ENCODE measurements at places on chromosomes 3 and 15.
A peak's percentile ranks its signal among the peaks of the same experiment; 100 is the strongest.

- DNase-seq = no peak
These were observed 84.0 kb downstream of the CHD2 start for GRCh38 chr15:92984161-92984560.

DNA sequence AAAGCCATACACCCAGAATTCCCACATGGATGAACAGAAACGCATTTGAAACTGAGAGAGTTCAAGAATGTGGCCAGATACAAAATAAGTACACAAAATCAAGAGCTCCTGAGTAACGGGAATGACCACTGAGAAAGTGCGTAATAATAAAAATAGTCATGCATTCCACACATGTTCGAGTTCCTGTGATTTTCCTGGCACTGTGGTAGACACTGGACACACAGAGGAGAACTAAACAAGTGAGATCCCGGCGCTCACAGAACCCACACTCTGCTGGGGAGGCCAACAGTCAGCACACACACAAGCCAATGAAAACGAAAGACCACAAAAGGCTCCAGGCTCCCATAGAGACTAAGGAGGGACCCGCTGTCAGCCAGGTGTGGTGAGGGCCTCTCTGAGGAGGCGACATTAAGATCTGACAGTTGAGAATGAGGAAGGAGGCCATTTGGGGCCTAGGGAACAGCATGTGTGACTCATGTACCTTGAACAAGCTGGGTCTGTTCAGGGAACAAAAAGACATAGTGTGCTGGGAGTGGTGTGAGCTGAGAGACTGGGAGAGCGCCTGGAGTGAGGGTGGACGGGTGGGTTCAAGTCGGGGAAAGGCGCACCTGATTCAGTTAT, 5.1 kb downstream of the FAM107A start:
- no peak for DNase-seq

DNA sequence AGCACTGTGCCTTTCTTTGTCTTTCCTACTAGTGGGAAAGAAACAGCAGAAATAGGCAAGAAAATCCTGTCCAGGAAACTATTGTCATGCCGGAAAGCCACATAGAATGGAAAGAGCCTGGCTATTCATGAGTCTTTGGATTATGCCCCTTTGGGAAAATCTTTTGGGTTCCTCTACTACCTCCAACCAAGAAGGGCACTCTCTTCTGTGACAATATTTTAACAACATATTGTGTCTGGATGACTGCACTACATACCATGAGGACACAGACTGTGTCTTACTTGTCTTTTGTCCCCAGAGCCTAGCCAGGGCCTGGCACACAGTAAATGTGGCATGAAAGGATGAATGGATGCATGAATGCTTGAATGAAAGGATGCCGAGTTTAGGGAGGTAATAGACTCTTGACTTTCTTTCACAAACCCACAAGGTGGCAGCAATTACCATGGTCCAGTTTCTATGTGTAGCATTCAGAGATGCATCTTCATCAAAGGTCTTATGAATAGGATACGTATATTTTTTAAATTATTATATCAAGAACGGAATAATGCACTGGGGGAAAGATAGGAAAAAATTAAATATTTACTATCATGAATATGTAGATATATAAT, 30.3 kb downstream of the ARL14 start:
- peak; percentile 77 for DNase-seq

GRCh38 chr3:149277331-149277813, 55.7 kb upstream of the CP start:
- no peak for DNase-seq

DNA sequence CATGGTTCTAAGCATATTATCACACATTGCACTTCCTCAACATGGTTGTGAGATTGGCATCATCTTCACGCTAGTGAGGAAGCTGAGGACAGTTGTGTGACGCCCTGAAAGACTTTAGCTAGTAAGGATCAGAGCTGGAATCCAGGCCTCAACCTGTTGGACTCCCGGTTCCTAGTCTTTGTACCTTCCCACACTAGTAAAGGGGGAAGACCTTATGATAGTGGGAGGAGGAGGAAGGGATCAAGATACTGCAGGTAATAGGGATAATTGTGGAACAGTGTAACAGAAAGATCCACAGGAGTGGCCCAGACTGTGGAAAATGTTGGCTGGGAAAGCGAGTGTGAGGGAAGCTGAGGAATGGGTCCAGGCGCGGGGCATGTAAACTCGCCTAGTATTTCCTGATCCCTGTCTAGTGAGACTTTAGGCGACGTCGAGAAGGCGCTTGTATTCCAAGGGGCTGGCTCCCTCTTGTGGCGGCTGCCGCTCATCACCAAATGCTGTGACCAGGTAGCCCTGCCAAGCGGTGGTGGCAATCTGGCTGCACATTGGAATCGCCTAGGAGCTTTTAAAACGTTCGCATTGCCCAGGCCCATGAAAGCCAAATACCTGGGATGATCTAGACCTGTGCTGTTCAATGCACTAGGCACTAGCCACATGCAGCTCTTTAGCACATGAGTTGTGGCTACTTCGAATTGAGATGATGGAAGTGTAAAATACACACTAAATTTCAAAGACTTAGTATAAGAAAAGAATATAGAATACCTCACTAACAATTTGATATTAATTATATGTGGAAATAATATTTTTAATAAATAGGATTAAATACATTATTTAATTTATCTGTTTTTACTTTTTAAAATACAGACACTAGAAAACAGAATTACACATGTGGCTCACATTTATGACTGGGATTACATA, 38.8 kb upstream of the CLDN18 start:
- DNase-seq = peak; percentile 82

GRCh38 chr3:141114179-141114745, 63.1 kb downstream of the SPSB4 start:
- DNase-seq = no peak

- DNase-seq = no peak
These were observed 16.9 kb upstream of the GNAT1 start for GRCh38 chr3:50174517-50174895.

GRCh38 chr3:149339931-149340309, 6.5 kb upstream of the TM4SF18 start:
- no peak for DNase-seq

DNA sequence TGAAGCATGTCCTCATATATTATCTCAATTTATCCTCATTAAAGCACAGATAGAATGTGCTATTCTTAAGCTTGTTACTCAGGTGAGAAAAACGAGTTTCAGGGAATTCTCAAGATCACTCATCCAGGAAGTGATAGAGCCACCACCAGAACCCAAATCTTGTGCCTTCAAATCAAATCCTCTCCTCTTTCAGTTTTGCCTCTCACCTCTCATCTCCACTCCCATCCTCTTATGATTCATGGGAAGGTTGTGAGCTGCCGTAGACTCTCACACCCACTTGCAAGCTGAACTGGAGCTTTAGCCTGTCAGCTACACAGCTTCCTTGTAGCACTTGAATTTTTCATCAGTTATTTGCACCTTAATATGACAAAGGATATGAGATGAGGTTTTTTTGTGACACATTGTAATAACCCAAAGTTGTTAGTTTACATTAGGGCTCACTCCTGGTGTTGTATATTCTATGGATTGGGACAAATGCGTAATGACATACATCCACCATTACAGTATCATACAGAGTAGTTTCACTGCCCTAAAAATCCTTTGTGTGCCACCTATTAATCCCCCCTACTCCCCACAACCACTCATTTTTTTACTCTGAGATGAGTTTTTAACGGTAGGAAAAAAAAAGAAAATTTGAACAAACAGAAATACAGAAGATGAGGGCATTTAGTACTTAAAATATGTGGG, 25.7 kb downstream of the GPR15 start:
- no peak for DNase-seq

DNA sequence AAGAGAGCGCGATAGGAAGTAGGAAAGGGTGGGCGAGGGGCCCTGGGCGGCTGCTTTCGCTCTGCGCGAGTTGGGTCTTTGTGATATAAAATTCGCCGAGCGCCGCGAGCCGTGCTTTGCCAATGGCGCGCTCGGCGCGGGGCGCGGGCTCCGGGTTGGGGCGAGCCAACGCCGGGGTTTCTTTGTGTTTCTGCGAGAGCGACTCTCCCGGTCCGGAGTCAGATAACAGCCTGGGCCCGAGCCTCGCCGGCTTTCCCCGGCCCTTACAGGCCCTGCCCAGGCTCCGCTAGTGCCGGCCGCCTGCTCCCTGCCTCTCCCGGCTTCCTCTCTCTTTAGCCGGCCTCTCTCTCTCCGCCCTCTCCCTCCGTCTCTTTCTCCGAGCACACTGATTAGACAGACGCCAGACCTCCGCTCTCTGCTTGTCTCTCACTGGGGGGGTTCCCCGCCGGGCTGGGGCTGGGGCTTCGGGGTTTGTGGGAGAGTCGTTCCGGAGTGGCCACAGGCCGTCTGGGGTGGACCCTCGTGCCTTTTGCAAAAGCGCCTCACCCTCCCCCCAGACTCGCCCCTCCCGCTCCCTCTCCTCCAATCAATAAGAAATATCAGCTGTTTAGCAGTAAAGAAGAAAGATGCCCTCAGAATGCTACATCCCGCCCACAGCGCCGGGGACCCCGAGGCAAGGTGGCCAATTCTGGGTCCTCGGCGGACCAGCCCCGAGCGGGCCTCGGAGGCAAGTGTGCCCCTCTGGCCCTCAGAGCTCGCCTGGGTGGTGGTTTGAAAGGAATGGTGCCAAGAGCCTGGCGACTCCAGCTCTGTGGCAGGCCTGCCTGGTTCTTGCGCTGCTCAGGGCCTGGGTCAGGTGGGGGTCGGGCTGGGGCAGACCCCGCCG, 2.9 kb downstream of the NR2F2 start:
- DNase-seq = peak; percentile 16

DNA sequence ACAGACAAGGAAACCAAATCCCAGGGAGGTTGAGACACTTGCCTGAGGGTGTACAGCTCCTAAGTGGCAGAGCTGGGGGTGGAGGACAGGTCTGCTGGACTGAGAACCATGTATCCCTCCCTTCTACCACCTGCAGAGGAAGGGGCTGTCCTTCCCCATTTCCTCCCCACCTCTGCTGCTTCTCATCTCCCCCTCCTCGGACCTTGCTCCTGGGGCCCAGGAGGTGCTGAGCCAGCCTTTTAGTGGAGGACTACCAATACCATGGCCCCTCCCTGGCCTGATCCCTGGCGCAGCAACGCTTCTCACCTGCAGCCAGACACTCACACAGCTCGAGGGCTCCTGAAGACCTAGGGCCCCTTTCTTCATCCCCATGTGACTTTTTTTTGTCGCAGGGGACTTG, 50.4 kb downstream of the IDH2 start:
- no peak for DNase-seq

GRCh38 chr3:79367066-79367465, 400.7 kb downstream of the ROBO1 start:
- DNase-seq = no peak

DNA sequence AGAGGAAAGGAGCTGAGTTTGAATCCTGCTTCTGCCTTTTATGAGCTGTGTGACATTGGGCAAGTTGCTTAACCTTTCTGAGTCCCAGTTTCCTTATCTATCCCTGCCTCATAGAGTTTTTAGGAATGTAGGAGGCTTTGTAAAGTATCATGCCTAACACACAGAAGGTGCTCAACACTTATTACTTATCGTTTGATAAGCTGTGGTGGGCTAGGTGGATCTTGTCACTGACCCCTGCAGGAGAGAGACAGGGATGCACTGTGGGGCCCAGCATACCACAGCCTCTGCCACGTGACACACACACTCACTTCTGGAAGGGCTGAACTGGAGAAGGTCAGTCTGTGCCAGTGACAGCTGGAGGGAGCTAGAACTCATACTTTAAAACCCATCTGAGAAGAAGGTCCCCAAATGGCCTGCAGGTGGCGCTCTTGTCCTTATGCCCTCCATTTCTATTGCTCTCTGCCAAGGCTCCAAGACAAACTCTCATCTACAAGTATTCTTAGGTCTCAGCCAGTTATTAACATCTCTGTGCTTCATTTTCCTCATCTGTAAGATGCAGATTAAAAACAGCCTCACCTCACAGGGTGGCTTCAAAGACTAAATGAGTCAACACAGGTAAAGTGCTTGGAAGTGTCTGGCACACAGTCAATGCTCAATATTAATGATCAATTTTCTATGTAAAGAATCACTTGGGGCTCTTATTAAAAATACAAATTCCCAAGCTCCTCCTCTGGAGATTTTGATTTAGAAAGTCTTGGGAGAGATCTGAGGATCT, 57.5 kb upstream of the HACD2 start:
- peak; percentile 77 for DNase-seq
